Memory B cell (primary cell): ENCODE measurements at places on chromosomes 5 and 9.

DNA sequence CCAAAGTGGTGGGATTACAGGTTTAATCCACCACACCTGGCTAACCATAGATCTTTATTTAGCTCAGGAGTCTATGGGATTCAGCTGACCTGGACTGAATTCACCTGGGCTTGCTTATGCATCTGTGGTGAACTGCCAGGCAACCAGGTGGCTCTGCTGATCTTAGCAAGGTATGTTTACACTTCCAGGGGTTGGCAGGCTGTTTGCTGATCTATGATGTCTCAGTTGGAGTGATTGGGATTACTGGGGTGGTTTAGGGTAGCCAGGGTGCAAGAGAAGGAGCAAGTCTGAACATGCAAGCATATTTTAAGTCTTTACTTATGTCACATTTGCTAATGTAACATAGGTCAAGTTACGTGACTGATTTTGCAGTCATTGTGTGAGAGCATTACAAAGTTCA is 63.6 kb upstream of the JAK2 start:
- DNase-seq: no peak

- DNase-seq: no peak
Measured at GRCh38 chr5:109482748-109483147, 73.0 kb upstream of the PJA2 start.

- no peak for DNase-seq
Measured at GRCh38 chr5:158747816-158748432, 351.8 kb downstream of the EBF1 start.

GRCh38 chr5:124056326-124056990 is 544.5 kb downstream of the CSNK1G3 start:
- peak; percentile 19 for DNase-seq

DNA sequence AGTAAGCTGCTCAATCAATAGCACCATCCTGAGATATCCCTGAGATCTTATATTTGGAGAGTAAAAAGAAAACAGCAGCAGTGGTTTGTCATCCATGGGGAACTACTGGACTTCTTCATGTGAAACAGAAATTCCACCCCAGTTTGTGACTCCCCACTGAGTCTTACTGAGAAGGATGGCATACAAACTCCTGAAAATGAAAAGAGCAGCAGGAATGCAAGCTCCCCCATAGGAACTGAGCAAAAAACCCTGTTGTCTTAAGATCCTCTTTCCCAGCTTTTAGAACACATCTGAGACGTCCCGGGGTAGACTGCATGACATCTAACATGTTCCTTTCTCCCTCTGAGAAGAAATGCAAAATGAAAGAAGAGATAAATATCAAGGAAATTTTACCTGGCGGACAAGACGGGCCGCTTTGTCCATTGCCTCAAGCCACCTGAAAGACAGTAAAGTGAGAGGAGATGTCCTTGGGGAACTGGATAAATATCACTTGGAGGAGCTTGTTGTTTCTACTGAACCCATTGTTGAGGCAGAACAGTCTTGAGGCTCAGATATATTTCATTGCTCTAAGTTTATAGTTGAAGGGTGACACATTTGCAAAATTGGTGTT is 117.1 kb downstream of the NUDT12 start:
- no peak for DNase-seq

DNA sequence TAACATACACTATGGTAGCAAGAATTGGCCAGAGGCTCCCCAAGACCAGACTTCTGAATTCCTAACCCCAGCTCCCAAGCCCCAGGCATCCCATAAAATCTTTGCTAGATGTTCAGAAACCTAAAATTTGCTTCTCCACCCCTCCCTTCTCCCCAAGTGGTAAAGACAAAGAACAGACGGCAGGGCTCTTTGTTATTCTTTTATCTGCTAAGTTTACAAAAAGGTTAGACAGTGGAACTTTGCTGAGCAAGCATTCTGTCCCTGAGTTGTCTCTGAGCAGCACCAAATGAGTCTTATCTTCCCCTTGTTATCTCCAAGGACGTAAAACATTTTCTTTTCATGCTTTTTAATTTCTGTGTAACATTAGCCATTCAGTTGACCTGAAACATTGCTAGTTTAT is 30.2 kb downstream of the TJP2 start:
- no peak for DNase-seq

- no peak for DNase-seq
Measured at GRCh38 chr5:21820527-21820926, 1032.6 kb downstream of the CDH12 start.

GRCh38 chr9:81417299-81417675 is 272.1 kb downstream of the TLE1 start:
- no peak for DNase-seq

DNA sequence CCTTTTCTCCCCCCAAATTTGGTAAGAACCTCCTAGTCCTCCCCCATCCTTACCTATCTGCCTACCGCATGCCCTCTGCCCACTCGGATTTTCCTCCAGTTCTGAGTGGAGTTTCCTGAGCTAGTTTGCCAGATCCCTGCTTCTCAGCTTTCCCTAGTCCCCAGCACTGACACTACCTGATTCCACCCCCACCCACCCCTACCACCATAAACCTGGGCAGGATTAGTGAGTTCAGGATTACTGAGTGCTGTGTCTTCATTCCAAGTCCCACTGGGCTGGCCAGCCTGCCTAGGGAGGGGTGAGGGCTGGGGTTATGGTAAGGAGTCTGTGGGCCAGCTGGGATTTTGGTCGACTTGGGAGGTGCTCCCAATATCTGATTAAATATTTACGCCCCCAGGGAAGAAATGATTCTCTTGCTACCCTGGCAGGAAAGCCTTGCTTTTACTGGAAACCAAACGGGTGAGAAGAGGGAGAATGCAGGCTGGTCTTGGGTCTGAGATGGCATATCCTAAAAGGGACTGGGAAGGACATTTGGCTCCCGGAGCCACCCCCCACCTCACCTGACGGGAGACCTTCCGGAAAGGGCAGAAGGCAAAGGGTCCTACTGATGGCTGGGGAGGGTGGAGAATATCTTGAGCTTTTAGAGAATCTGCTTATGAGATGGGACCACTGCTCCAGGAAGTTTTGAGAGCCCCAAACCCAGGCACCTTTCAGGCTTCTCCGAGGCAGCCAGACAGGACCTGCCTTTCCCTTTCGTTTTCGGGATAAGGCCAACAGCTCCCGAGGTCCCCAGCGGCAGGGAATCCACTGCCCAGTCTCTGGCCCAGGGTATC is 3.7 kb downstream of the PITX1 start:
- DNase-seq: no peak

DNA sequence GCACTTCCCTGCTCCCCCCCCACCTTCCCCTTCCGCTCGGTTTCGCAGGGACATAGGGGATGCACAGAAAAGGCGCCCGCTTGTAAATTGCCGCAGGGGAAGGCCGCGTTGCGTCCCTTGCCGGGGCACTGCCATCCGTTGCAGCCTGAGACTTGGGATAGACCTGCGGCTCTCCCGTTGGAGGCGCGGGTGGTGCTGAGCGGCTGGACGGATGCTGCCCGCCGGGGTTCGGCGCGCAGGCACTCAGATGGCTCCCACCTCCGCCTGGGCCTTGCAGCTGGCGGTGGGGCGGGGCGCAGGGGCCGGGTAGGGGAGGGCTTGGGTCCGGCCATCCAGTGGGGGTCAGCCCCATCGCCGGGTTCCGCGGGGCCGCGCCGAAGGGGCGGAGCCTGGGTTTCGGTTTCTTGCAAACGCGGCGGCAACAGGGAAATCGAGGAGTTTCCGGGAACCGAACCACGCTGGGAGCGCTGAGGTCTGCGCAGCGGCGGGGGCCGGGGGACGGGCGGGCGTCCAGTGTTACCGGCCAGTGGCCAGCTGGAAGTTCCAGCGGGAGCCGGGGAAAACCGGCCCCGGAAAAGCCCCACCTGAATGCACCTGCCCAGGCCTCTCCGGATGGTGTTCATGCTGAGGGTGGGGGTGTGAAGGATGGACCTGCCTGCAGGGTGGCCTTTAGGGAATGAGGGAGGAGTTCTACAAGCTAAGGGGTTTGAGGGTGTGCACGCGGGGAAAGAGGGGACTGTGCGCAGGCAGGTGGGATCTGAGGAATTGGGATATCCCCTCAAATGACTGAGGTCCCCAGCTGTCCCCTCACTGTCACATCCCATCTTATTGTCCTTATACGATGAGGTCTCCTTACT is 6.3 kb upstream of the IRF1 start:
- peak; percentile 60 for DNase-seq

GRCh38 chr5:83750749-83751148 is 30.1 kb upstream of the HAPLN1 start:
- DNase-seq: no peak

DNA sequence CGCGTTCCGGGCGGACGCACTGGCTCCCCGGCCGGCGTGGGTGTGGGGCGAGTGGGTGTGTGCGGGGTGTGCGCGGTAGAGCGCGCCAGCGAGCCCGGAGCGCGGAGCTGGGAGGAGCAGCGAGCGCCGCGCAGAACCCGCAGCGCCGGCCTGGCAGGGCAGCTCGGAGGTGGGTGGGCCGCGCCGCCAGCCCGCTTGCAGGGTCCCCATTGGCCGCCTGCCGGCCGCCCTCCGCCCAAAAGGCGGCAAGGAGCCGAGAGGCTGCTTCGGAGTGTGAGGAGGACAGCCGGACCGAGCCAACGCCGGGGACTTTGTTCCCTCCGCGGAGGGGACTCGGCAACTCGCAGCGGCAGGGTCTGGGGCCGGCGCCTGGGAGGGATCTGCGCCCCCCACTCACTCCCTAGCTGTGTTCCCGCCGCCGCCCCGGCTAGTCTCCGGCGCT is at the start of gene DAPK1:
DAPK1 (plus strand) TSS at position 264 of the 442 bp plus-strand sequence. CDS start 1,211 bp downstream, outside the sequence.
- no peak for DNase-seq

DNA sequence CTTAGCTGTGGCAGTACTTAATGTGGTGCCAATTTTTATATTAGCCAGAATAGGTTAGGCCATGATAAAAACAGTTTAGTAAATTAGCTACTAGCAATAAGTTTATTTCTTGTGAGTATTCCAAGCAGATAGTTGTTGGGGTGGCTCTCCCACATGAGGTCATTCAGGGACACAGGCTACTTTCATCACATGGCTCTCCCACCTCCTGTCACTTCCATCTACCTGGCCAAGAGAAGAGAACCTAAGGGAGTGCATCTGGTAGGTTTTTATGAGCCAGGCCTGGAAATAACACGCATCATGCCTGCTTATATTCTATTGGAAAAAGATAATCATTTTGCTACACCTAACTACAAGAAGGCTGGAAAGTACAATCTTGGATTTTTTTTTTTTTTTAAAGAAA is 161.4 kb upstream of the CCNH start:
- DNase-seq: no peak

- no peak for DNase-seq
Measured at GRCh38 chr5:38323645-38324295, 65.4 kb downstream of the EGFLAM start.

DNA sequence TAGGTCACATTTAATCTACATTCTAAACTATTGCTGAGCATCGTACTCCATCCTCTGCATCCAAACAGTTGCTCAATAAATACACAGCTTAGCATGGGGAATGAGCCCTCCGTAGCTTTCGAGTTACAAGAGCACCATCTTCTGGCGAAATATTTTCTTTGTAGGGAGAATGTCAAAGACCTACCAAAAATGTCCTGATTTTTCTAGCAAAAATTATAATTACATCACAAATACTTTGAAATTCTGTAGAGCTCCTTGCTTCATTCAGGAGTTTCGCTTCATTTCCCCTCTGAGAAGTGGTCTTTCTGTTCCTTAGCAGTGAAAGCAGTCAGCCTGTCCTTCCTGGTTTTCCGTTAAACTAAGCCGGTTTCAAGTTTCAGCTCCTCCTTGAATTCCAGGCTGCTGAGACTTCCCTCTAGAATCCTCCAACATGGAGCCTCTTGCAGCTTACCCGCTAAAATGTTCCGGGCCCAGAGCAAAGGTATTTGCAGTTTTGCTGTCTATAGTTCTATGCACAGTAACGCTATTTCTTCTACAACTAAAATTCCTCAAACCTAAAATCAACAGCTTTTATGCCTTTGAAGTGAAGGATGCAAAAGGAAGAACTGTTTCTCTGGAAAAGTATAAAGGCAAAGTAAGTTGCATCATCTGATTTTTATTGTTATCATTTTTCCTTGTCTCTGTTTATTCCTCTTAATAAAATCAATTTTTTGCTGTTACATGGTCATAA is at the start of gene GPX8:
GPX8 (plus strand) TSS at position 409 of the 730 bp plus-strand sequence; CDS start at position 431, 22 bp downstream.
- no peak for DNase-seq

DNA sequence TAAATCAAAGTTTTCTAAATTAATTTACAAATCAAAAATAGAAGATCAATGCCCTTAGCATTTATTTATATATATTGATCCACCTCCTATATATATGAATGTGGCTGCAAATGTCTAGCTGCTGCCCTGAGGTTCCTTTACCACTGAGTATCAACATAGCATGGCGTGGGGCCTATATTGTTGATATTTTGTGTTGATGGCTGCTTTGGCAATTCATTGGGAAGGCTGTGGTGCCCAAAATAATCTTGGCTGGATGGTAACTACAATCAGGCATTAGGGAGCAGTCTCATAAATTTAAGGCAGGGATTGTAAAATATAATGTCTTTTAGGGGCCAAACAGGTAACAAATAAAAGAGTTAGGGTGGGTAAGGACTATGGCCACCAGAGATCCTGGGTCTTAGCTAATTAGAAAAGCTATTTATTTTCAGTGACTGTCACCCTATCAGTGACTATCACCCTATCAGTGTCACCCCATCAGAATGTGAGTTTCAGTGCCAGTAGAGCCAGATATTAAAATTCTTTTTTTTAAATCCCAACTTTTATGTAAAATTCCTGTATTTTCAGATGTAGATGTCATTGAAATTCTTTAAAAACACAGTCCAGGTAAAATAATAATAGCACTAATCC is 190.7 kb upstream of the PCSK5 start:
- no peak for DNase-seq

- no peak for DNase-seq
Measured at GRCh38 chr9:26406676-26407075, 485.9 kb downstream of the CAAP1 start.

DNA sequence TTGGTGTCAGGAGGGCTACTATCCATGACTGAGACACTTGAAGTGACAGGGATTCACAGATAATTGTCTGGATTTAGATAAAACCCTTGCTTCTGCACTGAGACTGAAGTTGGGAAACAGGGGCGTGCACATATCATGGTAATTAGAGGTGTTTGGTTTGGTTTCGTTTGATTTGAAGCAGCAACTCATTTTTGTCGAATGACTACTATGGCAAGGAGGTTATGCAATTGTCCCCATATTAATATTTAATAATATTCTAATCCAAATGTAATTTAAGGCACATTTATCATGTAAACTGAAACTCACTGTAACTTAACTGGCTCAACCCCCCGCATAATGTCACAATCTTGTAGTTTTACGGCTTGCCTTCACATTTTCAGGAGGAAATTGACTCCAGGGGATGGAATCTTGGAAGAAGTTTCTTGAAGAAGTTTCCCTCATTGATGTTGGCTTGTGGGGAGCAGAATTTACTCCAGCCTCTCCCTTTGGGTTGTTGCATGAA is 12.5 kb downstream of the ZNF366 start:
- DNase-seq: no peak

- DNase-seq: no peak
Measured at GRCh38 chr5:74105126-74105780, 479.3 kb downstream of the ARHGEF28 start.

DNA sequence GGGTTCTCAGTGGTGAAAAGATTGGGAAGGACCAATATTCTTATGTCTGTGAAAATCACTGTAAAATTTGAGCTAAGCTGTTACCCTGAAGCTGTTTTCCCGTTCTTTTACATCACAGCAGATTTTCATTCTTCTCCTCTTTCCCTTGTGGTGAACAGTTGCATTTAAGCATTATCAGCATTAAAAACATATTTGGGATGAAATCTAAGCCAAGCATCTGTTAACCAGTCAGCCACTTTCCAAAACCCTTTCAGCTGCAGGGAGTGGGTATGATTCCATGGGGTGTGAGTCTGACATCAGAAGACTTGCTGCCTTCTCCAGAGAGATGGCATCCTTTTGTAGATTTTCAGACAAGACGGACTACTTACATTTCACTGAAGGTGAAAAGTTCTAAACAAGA is 97.2 kb downstream of the TRIO start:
- no peak for DNase-seq
